Left ventricle myocardium inferior (tissue), 1 donor: ENCODE measurements at places on chromosomes 3 and 15. TPM values are rescaled to one million over a fixed set of nuclear protein-coding genes. Genes with fewer than 3 reads are reported as not detected.

- H3K36me3 ChIP-seq: no peaks in the 10 kb centered on the region
- H3K27ac ChIP-seq: no peak overlapping the region
- H3K4me1 ChIP-seq: peaks cover 5% of the 10 kb centered on the region
- H3K4me3 ChIP-seq: no peak overlapping the region
- DNase-seq: no peak
- H3K27me3 ChIP-seq: no peaks in the 10 kb centered on the region
Observed at GRCh38 chr3:152253514-152253913, 15.2 kb upstream of the MBNL1 start.

- peaks cover 17% of the 10 kb centered on the region for H3K4me1 ChIP-seq
- H3K4me3 ChIP-seq: no peak overlapping the region
- H3K27ac ChIP-seq: no peak overlapping the region
- DNase-seq: no peak
Observed at GRCh38 chr15:35559683-35560082, 13.7 kb upstream of the DPH6 start.

DNA sequence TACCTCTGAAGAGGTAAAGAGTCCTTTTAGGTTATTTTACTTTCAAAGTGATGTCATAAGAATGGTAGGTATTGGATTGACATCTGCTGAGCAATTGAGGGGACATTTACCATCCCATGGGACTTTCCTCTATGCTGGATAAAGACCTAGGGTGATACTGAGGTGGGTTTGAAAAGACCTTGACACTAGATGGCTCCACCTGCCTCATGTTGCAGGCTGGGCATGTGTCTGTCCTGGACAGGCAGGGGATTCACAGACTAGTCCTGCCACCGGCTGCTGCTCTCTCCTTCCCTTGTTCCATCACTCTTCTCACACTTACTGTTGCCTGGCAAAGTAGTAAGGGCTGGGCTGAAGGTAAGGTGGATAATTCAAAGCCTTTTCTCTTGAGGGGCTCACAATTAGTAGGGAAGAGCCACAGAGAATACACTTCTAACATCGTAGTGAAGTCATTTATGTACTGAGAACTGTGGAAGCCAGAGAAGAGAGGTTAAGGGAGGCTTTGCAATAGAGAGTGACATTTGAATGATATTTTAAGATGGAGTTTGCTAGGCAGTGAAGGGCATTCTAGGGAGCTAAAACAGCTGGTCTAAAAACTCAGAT lies 27.7 kb downstream of the TRAK1 start:
- no peaks in the 10 kb centered on the region for H3K27me3 ChIP-seq
- peak overlapping the region; percentile 61 for H3K27ac ChIP-seq
- peaks cover 98% of the 10 kb centered on the region for H3K4me1 ChIP-seq

IQCH gene
- 1.1 TPM for total RNA-seq

CMTM7 gene
- 2.9 TPM for total RNA-seq

CACNA1D gene
- total RNA-seq: 1.1 TPM

GANC gene
- 14.5 TPM for total RNA-seq

PP2D1 gene
- total RNA-seq: not detected

CELF6 gene
- total RNA-seq: 1.5 TPM

EPHA6 gene
- total RNA-seq: 0.19 TPM
